ENCODE measurements at places on chromosomes 1 and 21. TPM values are rescaled to one million over a fixed set of nuclear protein-coding genes. Genes with fewer than 3 reads are reported as not detected.

DNA sequence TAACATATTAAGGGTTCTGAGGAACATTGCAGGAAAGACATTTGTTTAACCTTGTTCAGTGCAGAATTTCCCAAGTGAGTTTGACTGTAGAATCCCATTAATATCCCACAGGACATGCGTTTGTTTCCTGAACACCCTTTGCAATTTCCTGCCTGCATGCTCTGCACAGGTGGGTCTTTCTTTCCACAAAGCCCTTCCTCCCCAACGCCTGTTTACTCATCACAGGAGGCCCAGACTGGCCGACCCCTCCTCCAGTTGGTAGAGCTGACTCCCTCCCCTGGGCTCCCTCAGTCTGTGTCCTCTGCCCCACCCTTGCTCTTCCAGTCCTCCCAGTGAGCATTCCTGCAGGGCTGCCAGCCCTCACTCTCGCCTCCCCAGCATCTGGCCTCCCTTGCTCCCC is 47.5 kb upstream of the CTPS1 start:
- no peak for DNase-seq

The BNIPL gene
- 2.8 TPM for total RNA-seq

GRCh38 chr1:183090391-183091006 is 67.3 kb downstream of the LAMC1 start:
- DNase-seq = no peak

- DNase-seq = no peak
Measured at GRCh38 chr1:6447818-6448748, 17.9 kb downstream of the TNFRSF25 start.

DNA sequence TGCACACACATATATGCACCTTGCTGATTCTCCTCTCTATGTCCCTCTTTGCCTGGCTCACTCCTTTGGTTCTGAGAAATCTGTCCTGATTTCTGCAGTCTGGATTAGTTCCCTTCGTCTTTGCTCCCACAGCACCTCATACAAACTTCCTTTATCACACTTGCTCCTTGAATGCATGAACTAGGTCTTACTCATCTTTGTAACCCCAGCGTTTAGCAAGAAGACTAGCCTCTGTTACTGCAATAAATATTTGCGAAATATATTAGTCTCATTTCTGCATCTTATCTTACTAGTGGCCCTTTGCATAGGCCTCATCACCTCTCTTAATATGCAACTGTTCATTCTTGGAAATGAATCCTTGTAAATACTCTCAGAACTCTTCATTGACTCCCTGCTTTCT is 11.4 kb downstream of the SMYD2 start:
- DNase-seq = no peak

The ECM1 gene
- 1.4 TPM for total RNA-seq

- DNase-seq = no peak
Measured at GRCh38 chr1:150931773-150932172, 5.6 kb downstream of the SETDB1 start.

- no peak for DNase-seq
Measured at GRCh38 chr1:244138399-244138798, 87.3 kb downstream of the ZBTB18 start.

DNA sequence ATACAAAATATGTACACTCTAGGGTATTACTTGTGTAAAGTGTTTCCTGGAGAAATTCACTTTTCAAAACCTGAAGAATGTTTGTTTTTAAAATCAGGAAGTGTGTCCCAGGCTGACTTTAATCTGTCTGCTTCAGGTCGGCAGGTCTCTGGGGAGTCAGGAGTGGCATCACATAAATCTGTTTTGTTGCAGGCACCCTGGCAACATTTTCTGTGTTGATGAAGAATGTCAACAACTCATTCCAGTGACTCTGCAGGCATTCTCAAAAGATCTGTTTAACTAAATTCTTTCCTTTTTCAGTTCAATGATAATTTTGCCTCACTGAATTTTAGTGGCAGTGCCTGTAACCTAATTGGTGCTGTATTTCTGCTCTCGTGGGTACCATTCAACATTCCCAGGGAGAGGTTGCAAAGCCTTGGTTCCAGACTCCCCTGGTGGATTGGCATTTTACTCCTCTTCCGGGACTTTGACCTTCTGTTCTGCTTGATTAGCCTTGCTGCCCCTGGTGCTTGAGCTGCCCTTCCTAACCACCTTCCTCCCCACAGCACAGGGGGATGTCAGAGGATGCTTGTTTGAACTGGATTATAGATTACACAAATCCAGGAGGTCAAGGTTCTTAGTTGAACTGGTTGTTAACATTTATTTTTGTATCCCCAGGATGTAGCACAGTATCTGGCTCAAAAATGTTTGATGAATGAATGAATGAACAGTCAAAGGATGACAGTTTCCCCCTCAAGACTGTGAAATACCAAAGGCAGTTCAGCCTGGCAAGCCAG is 55.4 kb upstream of the LPGAT1 start:
- DNase-seq = no peak

DNA sequence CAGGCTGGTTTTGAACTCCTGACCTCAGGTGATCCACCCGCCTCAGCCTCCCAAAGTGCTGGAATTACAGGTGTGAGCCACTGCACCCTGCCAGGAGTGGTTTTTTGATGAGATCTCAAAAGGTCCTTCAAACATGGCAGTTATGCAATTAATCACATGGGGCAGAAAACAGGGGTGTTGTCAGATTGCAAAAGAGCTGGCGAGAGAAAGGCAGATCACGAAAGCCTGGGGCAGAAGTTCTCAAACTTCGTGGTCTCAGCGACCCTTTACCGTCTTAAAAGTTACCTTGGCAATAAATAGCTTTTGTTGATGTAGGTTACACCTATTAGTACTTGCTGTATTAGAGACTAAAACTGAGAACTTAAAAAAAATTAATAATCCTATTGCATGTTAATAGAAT is 16.1 kb downstream of the CNR2 start:
- no peak for DNase-seq

DNA sequence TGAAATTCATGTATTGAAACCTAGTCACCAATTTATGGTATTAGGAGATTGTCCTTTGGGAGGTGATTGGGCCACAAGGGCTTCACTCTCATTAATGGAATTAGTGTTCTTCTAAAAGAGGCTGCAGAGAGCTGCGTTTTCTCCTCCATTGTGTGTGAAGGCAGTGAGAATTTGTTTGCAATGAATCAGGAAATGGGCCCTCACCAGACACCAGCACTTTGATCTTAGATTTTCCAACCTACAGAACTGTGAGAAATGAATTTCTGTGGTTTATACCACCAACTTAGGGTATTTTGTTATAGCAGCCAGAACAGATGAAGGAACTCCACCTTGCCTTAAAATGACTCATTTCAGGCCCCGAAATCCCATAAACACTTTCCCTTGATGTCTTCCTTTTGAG is 544.2 kb downstream of the RWDD3 start:
- DNase-seq = no peak

The IFNAR2 gene
- total RNA-seq = 68.3 TPM

DNA sequence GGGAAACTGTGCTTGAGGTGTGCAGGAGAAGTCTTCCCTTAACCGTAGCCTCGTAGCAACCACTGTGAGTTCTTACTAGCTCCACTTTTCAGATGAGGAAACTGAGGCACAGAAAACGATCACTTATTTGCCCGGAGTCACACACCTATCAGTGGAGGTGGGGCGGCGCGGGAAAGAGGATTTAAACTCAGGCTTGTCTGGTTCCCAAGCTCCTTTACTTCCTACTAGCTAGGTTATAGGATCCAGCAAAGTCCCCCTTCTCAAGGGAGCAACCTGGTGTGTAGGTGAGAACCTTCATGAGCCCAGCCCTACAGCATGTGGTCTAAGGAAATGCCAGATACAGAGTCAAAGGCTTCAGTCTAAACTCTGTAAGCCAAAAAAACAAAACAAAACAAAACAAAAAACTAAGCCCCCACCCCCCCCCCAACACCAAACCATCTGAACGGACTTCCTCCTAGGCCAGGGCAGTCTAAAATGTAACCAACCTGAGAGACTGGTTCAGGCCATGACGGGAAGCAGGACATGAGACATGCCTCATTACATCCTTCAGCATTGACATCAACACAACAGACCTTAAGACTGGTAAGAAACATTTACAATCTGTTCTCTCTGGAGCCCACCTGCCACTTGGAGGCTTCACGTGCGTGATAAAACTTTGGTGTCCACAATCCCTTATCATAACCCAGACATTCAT is 709 bp upstream of the FBXO42 start:
- no peak for DNase-seq

GRCh38 chr1:196689001-196689400 is 37.2 kb downstream of the CFH start:
- no peak for DNase-seq
